ENCODE measurements at places on chromosomes 12 and 14.
A peak's percentile ranks its signal among the peaks of the same experiment; 100 is the strongest.

- DNase-seq = no peak
Observed at GRCh38 chr12:46446645-46447044, 74.1 kb upstream of the SLC38A2 start.

- no peak for DNase-seq
Observed at GRCh38 chr12:86216591-86216990, 39.6 kb downstream of the MGAT4C start.

- DNase-seq = no peak
Observed at GRCh38 chr14:76958980-76959710, 69.4 kb downstream of the IRF2BPL start.

- no peak for DNase-seq
Observed at GRCh38 chr12:26740991-26741390, 92.0 kb downstream of the ITPR2 start.

DNA sequence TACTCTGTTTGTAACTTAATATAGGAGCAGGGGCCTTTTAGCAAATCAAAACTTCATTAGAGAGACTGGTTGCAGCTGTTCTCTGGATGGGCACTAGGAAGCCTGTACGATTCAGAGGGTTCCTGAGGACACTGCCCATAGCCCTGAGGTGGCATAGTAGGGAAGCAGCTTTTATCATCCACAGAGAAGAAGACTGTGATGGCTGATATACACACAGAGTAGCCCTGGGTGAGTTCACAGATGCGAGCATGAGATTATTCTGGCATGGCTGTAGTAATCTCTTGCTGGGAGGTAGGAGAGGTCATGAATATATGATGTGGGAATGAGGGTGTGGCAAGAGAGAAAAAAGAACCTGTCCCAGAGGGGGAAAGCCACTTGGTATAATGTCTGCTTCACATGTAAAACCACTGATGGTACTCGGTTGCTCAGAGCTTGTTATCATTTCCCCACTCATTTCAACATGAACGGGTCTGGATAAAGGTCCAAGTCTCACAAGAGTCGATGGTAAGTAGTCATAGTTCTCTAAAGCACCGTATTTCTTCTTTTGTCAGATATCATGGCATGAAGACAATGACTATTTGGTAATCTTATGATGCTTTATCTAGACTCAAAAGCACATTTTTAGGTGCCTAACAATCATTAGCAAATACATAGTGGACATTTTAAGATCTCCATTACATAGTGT lies 52.0 kb downstream of the PEBP1 start:
- DNase-seq = no peak

- no peak for DNase-seq
Observed at GRCh38 chr12:73991138-73991537, 546.5 kb upstream of the ATXN7L3B start.

GRCh38 chr14:91173221-91173670 lies 59.4 kb downstream of the DGLUCY start:
- DNase-seq = peak; percentile 80

GRCh38 chr12:19238540-19238939 lies 109.0 kb downstream of the PLEKHA5 start:
- DNase-seq = no peak

DNA sequence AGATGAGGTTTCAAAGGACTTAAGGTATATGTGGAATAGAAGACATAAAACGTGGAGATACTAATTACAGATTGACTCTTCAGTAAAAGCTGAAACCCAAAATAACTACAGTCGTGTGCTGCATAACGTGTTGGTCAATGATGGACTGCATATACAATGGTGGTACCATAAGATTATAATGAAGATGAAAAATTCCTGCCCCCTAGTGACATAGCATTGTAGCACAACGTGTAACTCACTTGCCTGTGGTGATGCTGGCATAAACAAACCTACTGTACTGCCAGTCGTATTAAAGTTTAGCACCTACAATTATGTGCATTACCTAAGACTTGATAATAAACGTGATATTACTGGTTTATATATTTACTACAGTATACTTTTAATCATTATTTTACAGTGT lies 150.3 kb downstream of the LRRK2 start:
- no peak for DNase-seq

DNA sequence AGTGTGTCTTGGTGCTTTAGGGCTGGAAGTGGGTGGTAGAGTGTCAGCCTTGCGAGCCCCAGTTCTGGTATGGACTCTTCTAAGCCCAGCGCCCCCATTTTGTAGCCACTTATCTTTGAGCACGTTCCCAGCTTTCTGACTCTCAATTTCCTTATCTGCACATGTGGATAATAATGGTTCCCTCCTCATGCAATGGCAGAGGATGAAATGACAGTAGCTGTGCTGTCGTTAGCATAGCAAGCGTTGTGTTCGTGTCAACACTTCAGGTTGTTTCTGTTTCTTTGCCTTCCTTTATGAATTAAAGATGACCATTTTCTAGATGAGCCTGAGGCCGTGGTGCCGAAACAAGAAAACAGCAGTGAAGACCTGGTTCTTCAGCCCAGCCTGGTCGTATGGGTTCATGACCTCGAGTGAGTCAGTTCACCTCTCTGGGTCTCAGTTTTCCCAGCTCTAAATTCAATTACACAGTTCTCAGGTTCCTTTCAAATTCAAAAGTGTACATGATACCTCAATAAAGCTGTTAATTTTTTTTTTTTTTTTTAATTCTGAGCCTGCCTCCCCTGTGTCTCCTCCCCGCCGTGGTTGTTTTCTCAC lies 233.0 kb downstream of the SLC41A2 start:
- no peak for DNase-seq

GRCh38 chr12:106551410-106551809 lies 31.4 kb upstream of the RFX4 start:
- no peak for DNase-seq

DNA sequence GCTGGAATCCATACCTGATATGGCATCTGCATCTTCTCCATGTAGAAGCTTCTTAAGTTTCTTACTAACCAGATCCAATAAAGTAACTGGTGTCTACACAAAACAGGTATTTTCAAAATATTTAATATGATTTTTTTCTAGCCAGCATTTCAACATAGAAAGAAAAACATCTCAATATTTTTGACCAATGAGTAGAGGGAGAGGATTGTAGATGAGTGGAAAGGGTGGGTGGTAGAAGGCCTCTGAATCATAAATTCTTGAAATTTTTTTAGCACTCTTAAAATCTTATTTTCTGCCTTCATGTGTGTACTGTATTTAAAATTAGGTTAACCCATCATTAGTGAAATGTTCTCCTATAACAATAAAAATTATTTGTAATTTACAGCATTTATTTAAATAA lies 18.0 kb downstream of the DEPDC4 start:
- no peak for DNase-seq

DNA sequence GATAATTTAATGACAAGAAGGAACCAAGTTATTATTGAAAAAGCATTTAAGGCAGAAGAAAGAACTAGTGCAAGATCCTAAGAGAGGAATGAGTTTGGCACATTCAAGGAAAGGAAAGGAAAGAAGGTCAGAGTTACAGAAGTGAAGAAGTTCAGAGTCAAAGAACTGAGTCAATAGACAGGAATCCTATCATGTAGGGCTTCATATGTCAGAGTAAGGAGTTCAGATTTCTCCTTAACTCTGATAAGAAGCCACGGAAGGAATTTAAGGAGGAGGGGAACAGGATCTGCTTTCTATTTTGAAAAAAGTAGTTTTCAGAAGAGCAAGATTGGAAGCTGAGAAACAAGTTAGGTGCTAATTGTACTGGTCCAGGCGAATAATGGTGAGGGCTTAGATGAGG lies 223.1 kb upstream of the FOXN3 start:
- DNase-seq = no peak

GRCh38 chr12:105084251-105085250 lies at the start of gene ALDH1L2:
TSS of gene ALDH1L2 (minus strand) at chr12:105084458. CDS start at chr12:105084436, 22 bp downstream.
- DNase-seq = peak; percentile 14

GRCh38 chr12:65432651-65433050 lies 154.2 kb downstream of the MSRB3 start:
- DNase-seq = no peak

DNA sequence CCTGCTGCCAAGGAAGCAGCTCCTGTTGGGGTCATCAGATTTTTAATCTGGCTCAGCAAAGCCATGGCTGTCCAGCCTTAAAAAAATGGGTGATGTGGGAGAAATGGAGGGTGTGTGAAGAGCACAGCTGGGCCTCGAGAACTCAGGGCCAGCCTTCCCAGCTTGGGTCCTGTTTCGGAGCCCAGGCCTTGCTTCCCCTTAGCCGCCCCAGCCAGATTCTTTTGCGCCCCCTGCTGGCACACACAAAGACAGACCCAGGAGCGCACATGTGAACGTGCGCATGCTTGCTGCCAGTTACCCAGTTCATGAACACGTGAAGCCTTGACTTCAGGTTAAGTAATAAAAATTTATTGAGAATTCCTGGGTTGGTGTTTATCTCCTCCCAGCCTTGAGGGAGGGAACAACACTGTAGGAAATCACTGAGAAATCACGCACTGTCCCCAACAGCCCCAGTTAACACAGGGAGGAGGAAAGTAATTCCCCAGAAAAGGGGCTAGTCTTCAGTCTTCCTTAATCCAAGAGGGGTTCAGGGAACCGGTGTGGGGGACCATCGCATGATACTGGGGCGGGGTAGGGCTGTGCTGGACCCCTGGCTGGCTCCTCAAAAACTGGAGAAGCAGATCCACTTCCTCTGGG lies 5.3 kb downstream of the PHB2 start:
- peak; percentile 87 for DNase-seq

- no peak for DNase-seq
Observed at GRCh38 chr14:31207287-31207754, 272 bp downstream of the HECTD1 start.

DNA sequence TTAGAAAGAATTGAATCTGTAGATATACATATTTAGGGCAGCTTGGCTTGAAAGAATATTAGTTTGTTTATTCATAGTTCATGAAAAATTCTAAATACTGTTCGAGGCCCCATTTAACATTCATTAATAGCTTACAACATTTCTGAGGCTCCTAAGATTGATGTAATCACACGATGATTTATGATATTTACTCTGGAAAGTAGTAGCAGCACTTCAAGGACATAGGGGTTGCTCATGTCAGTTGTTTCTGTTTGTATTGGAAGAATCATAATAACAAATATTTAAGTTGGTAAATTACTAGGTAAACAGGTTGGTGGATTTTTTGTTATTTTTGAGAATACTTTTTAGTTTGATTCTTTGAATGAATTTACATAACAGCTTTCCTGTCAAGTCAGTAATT lies 30.4 kb downstream of the CAND1 start:
- DNase-seq = no peak

GRCh38 chr14:95763875-95764274 lies 50.0 kb upstream of the TCL1A start:
- DNase-seq = no peak

DNA sequence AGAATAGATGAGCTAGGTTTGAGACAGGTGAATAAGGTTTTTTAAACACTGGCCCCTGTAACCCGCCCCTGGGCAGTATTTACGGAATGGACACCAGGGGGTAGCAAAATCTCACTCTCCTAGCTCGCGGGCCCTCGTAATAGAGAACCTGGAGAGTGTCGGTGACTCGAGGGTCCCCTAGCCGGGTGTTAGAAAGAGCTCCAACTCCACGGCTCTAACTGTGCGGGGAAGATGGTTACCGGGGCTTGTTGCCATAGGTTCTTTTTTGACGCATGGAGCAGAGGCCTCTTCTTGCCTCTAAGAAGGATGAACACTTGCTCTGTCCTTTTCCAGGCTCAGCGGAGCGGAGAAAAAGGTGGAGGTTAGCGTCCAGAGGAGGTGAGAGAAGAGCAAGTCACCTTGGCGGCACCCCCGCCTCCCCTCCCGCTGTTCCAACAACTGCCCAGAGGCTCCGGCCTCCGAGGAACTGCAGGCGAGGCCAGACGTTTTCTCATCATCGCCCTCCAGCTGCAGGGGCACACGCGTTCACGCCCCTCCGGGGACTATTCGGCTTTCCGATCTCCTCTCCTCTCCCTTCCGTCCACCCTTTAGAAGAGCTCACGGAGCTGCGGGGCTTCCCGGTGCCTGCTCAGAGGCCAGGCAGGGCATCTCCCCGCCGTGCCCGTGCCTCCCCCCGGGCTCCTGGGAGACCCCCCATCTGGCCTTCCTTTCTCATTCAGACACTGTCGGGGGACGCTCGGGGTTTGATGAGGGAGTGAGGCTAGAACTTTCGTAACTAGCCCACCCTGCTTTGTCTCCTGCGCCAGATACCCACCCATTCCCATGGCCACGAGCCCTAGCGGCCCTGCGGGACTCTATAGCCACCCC lies 1.4 kb upstream of the ARHGEF40 start:
- peak; percentile 69 for DNase-seq

DNA sequence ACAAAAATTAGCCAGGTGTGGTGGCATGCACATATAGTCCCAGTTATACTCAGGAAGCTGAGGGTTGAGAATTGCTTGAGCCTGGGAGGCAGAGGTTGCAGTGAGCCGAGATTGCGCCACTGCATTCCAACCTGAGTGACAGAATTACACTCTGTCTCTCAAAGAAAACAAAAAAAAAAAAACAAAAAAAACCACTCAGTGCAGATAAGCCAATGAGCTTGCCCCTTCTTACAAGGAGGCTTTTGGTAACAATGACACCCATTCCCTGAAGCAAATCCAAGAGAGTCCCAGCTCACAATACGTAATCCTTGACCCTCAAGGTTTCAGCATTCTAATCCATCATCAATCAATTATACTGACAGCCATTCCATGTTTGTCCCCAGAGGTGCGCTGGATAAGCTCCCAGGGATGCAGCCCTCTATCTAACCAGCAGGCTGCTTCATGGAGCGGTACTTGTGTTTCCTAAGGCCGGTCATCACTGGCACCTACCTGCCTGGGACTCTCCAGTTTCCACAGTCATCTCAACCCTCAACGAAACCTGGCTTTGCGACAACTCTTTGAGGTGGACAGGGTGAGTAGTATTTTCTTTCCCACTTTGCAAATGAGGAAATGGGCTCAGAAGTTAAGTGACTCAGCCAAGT lies 12.4 kb downstream of the GCN1 start:
- no peak for DNase-seq

- DNase-seq = no peak
Observed at GRCh38 chr14:27506272-27506671, 908.4 kb upstream of the NOVA1 start.

- no peak for DNase-seq
Observed at GRCh38 chr14:29454026-29454693, 473.5 kb downstream of the PRKD1 start.

DNA sequence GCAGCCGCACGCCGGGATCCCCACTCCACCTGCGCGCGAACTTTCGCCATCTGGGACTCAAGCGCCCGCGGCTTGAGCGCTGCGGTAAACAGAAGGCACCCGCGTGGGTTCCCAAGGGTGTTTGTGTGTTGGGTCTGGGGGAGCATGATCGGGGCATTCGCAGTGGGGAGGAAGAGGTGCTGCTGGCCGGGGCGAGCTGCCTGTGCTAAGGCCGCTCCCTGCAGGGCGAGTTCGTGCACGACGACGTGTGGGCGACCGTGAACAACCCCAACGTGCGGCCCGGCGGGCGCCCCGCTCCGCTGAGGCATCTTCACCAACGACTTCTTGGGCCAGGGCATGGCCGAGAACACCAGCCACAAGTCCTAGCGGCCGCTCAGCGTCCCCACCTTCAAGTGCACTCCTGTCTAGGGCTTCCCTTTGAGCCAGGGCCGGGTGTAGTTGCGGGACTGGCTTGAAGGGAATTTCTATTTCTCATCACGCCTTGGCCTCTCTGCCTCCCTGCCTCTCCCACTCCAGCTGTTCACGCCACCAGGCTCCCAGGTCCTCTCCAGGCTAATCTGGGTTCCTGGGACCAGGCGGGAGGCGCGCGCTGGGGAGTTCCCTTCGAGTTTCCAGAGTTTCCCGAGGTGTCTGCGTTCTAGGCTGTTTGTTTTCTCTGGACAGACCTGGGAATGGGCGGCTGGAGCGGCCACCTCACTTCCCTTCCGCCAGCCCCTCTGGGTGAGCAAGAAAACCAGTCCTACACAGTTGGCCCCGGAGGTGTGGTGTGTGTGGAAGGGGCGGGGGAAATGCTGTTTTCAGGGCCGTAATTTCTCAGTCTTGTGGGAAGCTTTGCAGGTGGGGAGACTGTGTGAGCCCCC lies 417.8 kb upstream of the TMTC1 start:
- no peak for DNase-seq
